NCI-H2029 (cell line): ENCODE measurements at places on chromosomes 2 and 18.

DNA sequence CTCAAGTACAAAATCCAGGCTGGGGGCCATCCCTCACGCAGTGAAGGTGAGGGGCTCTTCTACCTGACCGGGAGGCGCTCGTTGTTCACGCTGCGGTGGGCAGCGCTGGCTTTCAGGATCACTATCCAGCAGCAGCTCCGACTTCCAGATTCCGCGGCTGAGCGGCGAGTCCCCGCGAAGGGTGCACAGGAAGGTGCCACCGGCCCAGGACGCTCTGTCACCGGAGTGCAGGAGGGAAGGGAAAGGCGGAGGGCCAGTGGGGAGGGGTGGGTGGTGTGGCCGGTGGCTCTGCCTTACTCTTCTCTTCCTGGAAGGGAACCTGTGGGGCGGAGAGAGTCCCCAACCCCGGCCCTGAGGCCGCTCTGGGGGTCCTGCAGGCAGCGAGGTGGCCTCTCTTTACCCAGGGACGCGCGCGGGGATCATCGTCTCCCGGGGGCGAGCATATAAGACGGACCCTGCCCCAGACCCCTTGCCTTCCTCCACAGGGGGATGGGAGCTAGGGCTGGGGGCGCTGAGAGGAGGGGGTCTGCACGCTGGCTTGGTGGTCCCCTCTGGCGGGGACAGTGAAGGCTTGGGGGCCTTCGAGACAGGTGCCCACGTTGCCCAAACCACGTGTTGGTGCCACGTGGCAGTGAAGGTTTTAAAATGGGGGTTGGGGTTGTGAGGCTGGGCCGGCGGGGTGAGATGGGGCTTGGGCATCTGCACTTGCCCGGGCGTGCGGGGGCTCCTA lies 26.9 kb upstream of the HS6ST1 start:
- no peak for DNase-seq

- no peak for DNase-seq
Observed at GRCh38 chr2:1811258-1811970, 67.1 kb upstream of the PXDN start.

- no peak for DNase-seq
Observed at GRCh38 chr2:200422071-200422470, 87.8 kb downstream of the KCTD18 start.

GRCh38 chr18:6628187-6628586 lies 101.3 kb upstream of the ARHGAP28 start:
- DNase-seq, result no peak

GRCh38 chr18:49972535-49972934 lies 159.2 kb upstream of the ACAA2 start:
- DNase-seq, result no peak

- no peak for DNase-seq
Observed at GRCh38 chr2:233379034-233379433, 24.7 kb downstream of the DGKD start.

DNA sequence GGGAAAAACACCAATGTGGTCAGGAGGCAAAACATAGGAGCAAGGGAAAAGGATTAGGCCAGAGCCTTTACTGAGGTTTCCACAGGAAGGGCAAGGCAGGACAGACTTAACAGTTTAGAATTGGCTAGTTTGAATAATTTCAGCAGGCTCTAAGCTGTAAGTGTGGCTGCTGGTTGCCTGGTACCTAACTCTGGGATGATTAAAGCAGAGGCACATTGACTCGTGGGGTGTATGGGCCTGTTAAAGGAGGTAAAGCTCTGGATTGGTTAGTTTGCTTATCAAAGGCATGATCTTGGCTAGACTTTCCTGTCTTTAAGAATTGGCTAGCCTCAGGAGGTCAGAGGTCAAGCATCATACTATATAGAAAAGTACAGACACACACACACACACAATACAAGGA lies 132.6 kb downstream of the SPAG16 start:
- DNase-seq, result no peak

- no peak for DNase-seq
Observed at GRCh38 chr18:75257605-75258004, 47.0 kb downstream of the TSHZ1 start.

DNA sequence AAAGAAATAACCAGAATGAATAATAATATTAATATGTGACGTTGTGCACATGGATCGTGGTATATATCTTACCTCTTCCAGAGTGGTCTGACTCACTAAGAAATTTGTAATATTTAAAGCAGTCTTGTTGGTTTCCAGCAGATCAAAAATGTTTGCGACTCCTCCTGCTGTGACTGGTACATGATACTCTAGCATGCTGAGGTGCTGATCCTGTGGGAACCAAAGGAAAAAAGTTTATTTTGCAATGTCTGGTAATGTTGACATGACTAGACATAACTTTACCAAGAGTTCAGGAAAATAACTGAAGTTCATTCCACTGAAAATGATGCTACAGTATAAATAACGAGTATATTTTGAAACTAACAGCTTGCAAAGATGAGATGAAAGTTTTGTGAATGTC lies 124.5 kb upstream of the BARD1 start:
- no peak for DNase-seq

- no peak for DNase-seq
Observed at GRCh38 chr2:84452624-84453023, 6.5 kb downstream of the SUCLG1 start.

- no peak for DNase-seq
Observed at GRCh38 chr2:208847651-208848050, 441.1 kb downstream of the PTH2R start.

DNA sequence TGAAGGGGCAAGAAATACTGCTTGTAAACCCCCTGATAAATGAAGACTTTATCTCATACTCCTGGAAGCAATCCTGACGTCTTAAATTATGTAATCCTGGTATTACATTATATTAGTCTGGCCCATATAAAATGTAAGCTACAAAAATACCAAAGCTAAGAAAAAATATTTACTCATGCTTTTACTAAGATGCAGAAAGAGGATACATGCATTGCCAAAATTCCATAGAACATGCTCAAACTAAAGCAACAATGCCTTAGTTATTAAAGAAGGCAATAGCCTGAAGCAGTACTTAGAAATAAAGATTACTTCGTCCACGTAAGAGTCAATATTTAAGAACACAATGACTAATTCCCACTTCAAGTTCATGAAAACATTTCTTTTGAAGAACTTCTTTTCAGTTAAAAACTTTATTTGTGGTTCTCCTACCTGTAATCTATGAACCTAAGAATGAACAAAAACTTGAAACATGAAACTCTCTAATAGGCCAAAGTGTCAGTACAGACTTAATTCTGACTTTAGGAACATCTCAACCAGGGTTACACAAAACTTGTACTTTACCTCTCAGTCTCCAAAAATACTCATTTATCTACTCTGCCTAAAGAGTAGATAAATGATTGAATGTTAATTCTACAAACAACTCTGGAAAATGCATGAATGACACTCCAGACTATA lies 117.3 kb downstream of the THADA start:
- no peak for DNase-seq

DNA sequence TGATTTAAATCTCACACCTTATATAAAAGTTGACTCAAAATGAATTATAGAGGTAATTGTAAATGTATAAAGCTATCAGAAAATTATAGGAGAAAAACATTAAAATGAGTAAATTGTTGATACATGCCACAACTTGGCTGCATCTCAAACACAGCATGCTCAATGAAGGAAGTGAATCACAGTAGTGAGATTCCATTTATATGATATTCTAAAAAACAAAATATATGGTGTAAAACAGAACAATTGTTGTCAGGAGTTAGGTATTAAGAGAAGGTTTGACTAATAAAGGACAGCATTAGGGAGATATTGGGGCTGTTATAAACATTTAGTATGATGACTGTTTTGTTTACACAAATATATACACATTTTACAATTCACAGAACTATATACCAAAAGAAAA lies 356.6 kb upstream of the CELF4 start:
- no peak for DNase-seq

- peak; percentile 46 for DNase-seq
Observed at GRCh38 chr2:231198291-231199173, at the start of gene ARMC9. TSS of gene ARMC9 (plus strand) at chr2:231198631. CDS start at chr2:231206239, 7,608 bp downstream.

DNA sequence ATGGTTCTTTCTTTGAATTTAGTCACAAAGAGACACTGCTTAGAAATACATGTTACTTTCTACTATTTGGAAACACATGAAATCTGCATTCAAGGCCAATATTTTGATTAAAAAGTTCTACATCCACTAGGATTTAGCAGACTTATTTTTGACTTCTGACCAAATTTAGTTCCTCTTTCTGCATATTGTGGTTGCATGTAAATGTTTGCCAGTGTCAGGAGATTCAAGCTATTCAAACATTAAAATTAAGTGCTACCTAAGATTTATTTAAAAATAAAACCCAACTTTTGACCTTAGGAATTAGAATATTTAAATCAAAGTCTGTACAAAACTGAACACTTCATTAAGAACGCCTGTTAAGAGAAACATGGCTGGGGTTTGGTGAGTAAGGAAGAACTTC lies 891.1 kb downstream of the CPS1 start:
- no peak for DNase-seq

DNA sequence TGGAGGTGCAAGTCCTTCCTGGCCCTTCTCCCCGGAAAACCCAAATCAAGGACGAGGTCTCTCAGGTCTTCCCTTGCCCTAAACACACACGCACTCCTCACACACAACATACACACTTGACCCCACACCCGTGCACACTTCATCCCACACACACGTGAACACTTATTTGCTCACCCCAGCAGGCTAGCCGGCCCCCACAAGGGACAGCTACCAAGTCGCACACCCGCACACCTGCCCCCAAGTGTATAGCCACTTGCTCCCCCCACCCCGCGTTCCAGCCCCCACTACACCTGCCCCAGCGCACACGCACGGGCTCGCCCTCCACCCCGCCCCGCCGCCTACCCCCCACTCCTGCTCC lies 359 bp downstream of the TGFBRAP1 start:
- no peak for DNase-seq

DNA sequence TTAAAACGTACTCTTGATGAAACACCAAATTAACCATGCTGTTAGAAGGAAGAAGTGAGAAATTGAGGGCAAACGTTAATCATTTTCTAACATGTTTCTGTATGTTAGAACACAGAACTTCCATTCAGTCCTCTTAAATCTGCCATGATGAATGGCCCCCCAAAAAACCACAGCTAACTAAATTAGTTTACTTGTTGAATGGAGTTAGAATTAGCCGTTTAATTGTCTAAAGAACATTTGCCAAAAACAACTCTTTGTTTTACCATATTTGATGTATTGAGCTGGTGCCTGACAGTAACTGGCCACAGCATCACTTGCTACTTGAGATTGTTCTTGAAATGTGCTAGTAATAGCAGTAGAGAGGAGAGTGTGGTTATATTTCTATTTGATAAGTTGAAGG lies 12.7 kb downstream of the CCNYL1 start:
- no peak for DNase-seq

DNA sequence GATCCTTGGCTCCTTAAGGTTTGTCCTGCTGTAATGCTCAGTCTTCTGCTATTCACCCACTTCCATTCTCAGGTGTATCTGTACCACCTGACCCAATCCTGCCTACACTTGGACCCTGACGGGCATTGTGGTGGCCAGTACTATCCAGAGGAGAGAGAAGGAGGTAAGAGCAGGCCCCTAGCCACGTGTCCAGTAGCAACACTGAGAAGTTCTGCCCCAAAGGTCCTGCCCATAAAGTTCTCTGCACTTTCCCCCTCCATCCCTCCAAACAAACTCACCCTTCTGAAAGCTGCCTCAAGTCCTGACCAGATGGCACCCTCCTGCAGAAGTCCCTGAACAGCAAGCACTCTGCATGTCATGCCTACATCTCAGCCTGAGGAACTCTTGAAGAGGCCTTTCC lies 18.3 kb downstream of the TTC32 start:
- no peak for DNase-seq

- DNase-seq, result no peak
Observed at GRCh38 chr2:143890798-143891197, 629.1 kb downstream of the ZEB2 start.

DNA sequence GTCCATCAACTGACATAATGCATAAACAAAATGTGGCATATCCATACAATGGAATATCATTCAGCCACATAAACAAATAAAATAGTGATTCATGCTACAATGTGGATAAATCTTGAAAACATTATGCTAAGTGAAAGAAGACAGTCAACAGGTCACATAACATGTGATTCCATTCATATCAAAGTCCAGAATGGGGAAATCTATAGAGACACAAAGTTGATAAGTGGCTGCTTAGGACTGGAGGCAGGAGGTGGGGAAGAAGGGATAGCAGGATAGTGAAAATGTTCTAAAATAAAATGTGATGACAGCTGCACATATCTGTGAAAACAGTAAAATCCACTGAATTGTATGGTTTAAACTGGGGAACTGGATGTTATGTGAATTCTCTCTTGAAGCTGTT lies 18.7 kb downstream of the CFAP53 start:
- DNase-seq, result no peak
